ENCODE measurements at places on chromosomes 13 and 19.
A peak's percentile ranks its signal among the peaks of the same experiment; 100 is the strongest.

DNA sequence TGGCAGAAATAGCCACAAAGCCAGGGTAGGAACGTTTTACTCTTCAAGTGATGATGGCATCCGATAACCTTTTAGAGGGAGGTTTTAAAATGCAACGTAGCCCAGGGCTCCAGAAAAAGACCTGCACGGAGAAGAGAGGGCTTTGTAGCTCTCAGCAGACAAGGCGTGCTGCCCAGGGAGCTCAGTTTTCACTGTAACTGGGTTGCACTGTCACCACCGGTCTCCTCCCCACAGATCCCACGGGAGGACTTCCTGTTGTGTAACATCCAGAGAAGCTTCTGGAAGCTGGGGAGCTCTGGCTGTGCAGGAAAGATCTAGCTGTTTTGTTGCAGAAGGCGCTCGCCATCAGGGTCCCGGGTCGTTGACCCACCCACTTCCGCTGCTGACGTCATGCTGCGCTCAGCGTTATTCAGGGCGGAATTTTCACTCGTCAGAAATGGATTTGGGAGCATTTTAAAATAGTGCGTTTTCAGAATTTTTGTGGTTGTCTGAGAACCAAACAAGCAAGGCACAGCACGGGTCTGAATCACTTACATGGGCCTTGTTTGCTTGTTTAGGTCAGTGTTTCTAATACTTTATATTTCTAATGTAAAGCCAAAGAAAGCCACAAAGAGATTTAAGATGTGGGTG is 50.8 kb downstream of the ATP11A start:
- DNase-seq = no peak

DNA sequence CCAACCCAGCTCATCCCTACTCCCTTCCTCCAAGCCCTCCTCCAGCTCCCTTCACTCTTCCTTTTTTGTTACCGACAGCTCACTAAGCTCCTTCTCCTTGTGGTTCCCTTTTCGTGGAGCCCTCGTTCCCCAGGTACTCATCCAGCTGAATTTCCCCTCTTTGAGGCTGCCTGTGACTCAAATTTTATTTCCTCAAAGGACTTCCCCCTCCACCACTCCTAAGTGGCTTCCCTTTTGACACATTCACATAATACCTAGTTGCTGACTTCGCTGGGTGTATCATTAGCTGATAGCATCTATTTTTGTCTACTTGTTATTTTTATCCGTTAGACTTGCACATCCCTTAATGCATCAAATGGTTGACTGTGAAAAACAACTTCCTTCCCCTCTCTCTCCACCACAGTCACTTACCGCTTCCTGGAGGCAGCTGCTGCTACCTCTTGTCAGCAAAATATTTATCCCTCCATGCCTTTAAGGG is 14.5 kb downstream of the FFAR2 start:
- no peak for DNase-seq

GRCh38 chr19:37551129-37551993 is 43.2 kb downstream of the ZNF571 start:
- peak; percentile 41 for DNase-seq

- DNase-seq = peak; percentile 23
These were observed 28.8 kb upstream of the TUBGCP3 start for GRCh38 chr13:112616586-112617362.

- DNase-seq = no peak
These were observed 21.5 kb upstream of the GPR18 start for GRCh38 chr13:99279637-99280036.

DNA sequence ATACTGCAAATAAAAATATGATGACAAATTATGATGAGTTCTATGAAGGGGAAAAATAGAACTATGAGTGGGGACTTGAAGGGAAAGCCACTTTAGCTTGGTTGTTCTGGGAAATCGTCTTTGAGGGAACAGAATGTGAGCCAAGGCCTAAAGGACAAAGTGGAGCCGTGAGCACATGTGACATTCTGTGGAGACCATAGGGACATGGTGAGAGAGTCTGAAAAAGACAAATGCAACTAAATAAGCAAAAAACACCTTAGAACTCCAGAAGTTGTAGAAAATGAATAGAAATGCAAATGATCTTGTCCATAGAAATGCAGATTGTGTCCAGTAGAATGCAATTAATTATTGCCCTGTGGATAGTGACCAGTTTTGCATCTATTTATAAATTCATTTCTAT is 86.8 kb upstream of the ANKRD10 start:
- no peak for DNase-seq

DNA sequence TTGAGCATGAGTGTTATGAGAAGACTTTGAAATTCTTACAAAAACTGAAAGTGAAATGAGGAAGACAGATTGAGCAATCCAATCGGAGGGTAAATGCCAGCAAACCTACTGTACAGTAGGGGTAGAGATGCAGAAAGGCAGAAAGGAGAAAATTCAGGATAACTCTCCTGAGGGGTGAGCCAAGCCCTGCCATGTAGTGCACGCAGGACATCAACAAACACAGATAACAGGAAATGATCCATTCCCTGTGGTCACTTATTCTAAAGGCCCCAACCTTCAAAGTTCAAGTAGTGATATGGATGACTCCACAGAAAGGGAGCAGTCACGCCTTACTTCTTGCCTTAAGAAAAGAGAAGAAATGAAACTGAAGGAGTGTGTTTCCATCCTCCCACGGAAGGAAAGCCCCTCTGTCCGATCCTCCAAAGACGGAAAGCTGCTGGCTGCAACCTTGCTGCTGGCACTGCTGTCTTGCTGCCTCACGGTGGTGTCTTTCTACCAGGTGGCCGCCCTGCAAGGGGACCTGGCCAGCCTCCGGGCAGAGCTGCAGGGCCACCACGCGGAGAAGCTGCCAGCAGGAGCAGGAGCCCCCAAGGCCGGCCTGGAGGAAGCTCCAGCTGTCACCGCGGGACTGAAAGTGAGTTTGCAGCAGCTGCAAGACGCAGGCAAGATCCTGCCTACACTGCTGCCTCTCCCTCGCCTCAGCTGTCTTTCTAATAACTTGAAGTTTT is at the start of gene TNFSF13B:
Gene TNFSF13B (plus strand): TSS at position 118 of the 728 bp plus-strand sequence. CDS start 178 bp downstream, at position 296.
- DNase-seq = no peak

GRCh38 chr13:46531953-46532352 is 21.0 kb upstream of the LRCH1 start:
- no peak for DNase-seq

- peak; percentile 82 for DNase-seq
These were observed at the start of gene UPF3A for GRCh38 chr13:114281351-114282040. UPF3A (plus strand) TSS chr13:114281601; CDS start chr13:114281640, 39 bp downstream.

DNA sequence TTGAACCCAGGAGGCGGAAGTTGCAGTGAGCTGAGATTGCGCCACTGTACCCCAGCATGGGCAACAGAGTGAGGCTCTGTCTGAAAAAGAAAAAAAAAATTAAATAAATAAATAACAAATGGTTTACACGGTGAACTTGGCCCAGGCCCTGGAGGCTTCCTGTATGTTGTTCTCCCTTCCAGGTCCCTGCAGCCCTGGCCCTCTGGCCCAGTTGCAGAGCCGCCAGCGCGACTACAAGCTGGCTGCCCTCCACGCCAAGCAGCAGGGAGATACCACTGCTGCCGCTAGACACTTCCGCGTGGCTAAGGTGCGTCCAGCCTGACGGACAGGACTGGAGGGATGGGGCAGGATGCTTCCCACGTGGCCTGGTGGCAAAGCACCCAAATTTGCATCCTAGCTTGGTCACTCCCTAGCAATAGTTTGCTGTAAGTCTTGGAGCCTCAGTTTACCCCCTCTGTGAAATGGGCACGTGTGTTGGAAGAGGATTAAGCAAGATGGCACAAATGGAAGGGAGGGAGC is 11.9 kb downstream of the CC2D1A start:
- no peak for DNase-seq

GRCh38 chr13:103716718-103717117 is 650.5 kb upstream of the SLC10A2 start:
- DNase-seq = no peak
